Aortic smooth muscle cell (primary cell): ENCODE measurements at places on chromosomes 16 and 17. TPM values are rescaled to one million over a fixed set of nuclear protein-coding genes. Genes with fewer than 3 reads are reported as not detected.

CSF3 gene
- total RNA-seq, result not detected in 2 replicates

GNGT2 gene
- total RNA-seq, result 0.25 and 0.66 TPM in 2 replicates

CFAP119 gene
- 2.7 and 2.9 TPM in 2 replicates for total RNA-seq

CRHR1 gene
- total RNA-seq, result not detected in 2 replicates
